Renal pelvis (tissue), 12 donors: ENCODE measurements at places on chromosomes 5 and 9.

DNA sequence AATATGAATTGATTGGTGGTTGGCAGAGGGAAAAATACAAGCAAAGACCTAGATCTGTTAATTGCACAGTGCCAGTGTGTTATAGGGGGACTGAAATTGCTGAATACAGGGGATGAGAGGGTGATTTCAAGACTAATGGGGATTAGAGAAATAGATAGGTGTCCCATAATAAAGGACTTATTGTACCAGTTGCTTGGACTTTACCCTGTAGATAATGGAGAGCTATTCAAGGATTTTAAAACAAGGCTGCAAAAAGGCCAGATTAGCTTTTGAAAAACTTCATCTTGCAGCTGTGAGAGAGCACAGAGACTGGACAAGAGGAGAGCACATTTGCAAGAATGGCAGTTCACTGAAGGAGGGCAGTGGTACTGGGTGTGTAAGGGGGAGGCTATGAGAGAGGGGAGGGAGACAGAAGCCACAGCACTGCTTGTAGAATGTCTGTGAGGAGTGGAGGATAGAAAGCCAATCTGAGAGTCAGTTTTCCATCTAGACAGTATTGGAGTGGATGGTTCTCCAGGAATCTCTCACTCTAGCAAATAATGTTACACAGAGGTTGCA lies 28.8 kb upstream of the SCAMP1 start:
- no peak for DNase-seq

- DNase-seq = no peak
Observed at GRCh38 chr5:8418049-8418426, 549.1 kb downstream of the MTRR start.

DNA sequence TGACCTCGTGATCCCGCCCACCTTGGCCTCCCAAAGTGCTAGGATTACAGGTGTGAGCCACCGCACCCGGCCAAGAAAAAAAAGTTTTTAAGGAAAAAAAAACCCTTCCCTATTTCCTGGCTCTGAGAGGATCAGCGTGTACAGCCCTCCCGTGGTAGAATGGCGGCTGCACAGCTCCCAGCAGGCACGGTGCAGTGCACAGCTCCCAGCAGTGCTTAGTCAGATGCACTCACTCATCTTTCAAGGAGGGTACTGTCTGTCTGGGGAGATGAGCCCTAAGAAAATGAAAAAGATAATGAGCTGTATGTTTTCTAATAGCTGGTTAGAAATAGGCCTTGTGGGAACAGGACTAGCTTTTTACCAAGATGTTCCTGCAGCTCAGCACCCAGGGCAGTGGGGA lies 36.7 kb upstream of the SLC2A8 start:
- DNase-seq = no peak

DNA sequence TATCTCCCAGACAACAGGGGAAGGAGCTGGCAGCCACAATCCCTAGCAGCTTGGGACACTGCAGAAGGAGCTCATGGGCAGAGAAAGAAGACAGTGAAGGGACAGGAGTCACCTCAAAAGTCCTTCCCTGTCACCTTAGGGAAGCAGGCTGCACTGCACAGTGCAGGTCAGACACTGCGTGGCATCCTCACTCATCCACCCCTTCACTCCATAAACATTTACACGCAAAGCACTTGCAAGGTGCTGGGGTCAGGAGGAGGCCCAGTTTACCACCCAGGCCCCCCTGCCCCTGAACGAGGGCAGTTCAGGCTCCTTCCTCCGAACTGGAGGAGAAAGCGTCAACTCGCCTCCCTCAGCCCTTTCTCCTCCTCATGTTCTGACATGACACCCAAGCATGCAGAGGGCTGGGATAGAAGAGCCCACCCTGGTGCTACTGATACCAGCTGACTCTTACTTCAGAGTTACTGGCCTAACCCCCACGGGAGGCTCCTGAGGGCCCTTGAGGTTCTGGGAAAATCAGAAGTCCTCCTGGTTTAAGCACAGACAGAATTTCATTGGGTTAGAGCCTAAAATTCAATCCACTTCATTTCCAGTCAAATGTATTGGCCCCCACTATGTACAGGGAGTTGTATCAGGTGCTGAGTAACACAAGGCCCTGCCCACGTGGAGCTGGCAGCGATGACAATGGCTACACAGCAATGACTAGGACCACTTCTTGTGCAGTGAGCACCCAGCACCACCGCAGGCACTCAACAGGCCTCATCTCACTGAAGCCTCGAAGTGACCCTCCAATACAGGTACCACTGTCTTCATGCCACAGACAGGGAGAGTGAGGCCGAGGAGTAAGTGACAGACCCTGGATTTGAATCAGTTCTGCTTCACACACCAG lies 70.4 kb downstream of the RAPGEF1 start:
- no peak for DNase-seq

DNA sequence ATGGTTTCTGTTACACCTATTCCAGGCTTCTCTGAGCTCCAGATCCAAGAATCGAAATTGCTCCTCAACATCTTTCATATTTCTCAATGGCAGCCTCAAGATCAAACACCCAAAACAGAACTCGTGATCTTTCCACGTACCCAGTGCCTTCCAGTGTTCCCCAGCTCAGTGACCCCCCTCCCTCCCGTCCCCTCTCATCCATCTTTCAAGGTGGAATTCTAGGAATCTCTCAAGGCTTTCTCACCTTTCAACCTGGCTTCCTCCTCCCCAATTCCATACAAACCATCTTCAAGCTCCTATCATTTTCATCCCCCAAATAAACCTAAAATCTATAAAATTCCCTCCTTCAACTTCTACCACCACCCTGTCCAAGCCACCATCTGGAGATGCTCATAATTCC lies 615.3 kb downstream of the BNC2 start:
- no peak for DNase-seq
